Stimulated activated CD4-positive, alpha-beta T cell treated with anti-CD3 and anti-CD28 coated beads, Interleukin-12 subunit alpha, Interleukin-12 subunit beta, amount 100 ng/mL, for 24 hours (primary cell): ENCODE measurements at places on chromosomes 12 and 14.

DNA sequence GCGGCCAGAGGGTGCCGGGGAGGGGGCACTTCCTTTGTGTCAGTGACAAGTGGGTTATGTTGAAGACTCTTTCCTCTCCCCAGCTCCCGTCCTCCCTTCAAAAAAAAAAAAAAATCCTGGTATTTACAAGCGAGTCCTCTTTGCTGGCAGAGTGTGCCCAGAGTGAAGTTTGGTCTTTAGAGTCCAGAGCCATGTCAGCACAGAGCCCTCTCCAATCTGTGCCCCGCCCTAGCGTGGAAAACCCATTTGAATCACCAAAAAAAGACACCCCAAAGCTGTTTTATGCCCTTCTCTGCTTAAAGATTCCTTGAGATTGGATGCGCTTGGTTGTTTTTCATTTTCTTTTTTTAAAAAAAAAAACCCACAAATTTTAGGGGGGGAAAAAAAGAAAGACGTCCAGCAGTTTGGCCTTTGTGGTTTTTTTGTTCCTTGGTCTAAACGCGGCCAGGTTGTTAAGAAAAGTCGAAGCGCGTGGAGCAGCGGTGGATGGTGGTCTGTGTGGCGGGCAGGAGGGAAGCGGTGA, 3.3 kb downstream of the NKX2-1 start:
- DNase-seq, result no peak

DNA sequence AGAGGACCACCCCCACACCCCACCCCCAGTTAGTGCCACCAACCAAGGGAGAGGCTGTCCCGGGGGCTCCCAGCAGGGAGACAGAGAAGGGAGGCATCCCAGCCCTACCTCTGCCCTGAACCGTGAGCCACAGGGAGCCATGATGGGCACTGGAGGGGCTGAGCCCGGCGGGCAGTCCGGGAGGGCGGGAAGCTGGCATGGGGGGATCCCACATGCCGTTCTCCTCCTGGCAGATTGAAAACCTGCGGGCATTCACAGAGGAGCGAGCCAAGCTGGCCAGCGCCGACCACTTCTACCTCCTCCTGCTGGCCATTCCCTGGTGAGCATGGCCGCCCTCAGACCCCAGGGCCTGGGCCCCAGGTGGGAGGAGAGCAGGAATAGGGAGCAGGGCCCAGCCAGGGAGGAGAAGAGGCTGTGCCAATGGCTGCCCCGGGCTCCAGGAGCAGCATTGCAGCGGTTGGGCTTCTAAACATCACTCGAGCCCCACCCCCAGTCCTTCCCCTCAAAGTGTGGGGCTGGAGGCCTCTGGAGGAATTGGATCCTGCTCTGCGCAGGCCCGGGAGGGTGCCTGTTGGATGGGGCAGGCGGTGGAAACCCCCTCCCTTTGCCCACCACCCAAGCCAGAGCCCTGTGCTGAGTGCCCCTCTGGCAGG, 14.5 kb upstream of the ADSS1 start:
- no peak for DNase-seq

DNA sequence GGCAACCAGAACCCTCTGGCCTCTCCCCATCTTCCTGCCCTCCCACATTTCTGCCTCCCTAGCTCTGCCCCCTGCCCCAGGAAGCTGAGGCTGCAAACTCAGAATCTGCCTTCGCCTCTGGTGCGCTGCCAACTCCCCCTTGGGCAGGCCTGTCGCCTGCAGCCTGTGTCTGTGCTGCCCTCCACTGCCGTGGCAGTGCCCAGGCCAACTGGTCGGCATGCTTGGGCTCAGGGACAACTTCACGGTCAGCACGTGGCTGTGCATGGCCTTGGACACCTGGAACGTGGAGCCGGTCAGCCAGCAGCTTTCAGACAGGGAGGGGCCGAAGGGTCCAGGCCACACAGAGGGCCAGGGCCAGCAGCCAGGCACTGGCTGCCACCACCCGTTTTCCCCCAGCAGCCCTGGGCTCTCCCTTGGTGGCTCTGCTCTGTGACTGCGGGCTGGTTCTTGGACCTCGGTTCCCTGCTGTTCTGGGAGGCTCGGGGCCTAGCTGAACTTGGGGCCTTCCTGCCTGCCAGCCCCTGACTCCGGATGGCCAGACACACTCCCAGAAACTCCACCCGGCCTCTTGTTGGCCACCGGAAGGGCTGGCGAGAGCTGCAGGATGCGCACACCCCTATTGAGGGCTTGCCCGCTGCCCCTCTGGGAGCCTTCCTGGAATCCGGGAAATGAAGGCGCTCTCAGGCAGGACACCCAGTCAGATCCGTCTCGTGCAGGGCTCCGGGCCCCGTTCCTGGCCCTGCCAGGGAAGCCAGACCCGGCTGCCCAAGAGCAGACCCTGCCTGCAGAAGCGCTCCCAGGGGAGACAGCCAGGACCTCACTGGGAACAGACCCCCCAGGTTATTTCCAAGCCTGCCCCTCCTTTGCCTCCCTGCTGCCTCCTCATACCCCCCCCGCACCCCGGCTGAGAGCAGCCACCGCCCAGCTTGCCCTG, 34.2 kb upstream of the PPP1R13B start:
- DNase-seq, result no peak

- no peak for DNase-seq
Observed at GRCh38 chr12:106926657-106927056, 29.1 kb upstream of the TMEM263 start.

DNA sequence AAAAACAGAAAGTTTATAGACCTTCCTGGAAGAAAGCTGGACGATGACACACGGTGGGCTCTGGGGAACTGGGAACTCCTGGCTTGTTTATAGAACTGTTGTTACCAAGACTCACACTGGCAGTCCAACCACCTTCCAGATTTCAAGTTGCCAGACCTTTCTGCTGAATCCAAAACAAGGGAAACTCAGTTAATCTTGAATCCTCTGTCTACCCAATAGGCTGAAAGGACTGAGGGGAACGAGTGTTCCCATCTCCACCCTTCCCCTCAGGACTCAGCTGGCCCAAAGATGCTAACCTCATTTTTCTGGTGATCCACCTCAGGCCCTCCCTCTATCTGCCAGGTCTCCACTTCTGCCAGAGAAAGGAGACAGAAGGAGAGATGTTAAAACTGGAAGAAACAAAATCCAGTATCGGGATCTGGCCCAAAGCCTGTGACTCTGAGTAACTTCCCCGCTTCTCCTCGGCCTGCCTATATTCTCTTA, 231.4 kb downstream of the ANO2 start:
- DNase-seq, result no peak

GRCh38 chr14:30607156-30607780, 14.9 kb upstream of the SCFD1 start:
- no peak for DNase-seq

DNA sequence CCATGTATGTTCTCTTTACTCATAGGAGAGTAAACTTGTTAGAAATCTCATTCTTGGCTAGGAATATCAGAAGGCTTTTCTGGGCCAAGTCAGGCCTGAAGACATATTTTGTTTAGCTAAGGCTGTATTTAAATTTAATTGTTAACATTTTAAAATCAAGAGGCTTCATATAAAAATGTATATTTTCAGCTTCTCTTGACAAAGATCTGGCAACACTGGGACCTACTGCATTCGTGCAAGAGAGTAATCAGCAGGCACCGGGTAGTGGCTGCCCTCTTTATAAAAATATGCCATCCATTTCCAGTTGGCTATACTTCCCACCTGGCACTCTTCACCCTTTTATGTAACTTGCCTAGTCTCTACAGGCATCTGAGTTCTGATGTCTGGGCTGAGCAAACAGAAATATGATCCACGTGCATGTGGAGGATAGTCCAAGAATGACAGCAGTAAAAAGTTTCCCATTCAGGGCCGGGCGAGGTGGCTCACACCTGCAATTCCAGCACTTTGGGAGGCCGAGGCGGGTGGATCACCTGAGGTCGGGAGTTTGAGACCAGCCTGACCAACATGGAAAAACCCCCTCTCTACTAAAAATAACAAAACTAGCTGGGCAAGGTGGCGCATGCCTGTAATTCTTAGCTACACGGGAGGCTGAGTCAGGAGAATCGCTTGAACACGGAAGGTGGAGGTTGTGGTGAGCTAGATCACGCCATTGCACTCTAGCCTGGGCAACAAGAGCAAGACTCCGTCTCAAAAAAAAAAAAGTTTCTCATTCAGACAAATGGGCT, 2.0 kb upstream of the SOS2 start:
- no peak for DNase-seq

- DNase-seq, result no peak
Observed at GRCh38 chr14:92122761-92123160, 992 bp downstream of the CPSF2 start.

DNA sequence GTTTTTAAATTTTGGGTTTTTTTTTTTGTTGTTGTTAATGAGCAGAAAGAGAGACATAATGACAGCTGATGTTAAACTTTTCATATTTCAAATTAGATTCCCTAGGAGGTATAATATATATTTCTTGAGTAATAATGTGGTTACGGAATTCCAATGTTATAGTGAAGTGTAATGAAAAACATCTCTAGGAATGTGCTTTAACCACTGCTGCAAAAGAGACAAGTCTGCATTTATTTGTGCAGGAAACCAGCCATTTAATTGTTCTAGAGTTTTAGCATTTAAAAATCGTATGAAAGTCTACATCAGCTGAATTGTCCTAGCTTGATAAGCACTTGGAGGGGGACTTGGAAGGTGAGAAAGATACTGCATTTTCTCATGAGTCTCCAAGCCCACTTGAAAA, 14.3 kb downstream of the SERPINA10 start:
- no peak for DNase-seq

GRCh38 chr14:102063808-102064429, 22.9 kb downstream of the HSP90AA1 start:
- no peak for DNase-seq

- no peak for DNase-seq
Observed at GRCh38 chr12:75790219-75790618, 241.4 kb downstream of the PHLDA1 start.

DNA sequence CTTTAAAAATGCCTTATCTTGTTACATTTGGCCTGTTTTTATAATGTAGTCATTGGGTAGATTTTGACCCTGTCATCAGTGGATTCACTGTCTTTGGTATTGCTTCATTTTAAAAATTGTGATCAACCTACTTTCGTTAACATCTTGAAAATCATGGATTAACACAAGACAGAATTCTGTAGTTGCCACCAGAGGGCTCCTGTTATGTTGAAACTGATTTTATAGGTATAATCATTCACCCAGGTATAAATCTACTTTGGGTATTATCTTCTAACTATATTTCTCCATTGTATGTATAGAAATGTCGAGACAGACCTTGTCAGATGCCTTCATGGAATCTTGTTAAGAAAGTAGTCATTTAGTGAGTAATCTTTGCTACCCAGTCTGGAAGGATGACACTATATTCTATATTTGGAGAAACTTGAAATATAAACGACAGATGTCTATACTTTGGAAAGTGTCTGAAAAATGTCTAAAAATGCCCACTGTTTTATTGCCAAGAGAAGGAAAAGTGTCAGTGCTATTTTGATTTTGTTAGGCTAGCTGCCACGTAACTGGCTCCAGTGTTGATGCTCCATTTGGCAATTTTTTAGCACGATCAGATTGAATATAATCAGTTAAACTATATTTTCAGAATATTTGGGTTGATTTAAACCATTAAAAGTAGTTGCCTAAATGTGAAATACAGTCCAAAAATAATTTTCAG, 129.4 kb downstream of the PELI2 start:
- DNase-seq, result no peak
